Memory B cell (primary cell): ENCODE measurements at places on chromosomes 4 and X.

DNA sequence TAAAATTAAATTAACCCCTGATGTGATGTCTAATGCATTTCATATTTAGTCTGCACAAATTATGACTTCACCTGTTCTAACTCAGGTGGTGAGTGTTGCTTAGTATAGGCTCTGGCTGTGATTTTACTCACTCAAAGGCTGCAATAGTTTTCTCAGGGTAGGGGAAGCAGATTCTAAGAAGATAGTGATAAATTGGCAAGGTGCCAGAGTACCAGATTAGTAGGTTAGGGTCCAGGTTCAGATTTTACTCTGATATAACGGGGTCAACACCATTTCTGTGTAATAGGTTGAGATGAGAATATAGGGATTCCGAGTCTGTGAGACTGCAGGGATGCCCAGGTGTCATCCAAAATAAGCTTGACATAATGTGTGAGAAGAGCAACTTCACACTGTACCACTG lies 1049.6 kb downstream of the STIM2 start:
- no peak for DNase-seq

DNA sequence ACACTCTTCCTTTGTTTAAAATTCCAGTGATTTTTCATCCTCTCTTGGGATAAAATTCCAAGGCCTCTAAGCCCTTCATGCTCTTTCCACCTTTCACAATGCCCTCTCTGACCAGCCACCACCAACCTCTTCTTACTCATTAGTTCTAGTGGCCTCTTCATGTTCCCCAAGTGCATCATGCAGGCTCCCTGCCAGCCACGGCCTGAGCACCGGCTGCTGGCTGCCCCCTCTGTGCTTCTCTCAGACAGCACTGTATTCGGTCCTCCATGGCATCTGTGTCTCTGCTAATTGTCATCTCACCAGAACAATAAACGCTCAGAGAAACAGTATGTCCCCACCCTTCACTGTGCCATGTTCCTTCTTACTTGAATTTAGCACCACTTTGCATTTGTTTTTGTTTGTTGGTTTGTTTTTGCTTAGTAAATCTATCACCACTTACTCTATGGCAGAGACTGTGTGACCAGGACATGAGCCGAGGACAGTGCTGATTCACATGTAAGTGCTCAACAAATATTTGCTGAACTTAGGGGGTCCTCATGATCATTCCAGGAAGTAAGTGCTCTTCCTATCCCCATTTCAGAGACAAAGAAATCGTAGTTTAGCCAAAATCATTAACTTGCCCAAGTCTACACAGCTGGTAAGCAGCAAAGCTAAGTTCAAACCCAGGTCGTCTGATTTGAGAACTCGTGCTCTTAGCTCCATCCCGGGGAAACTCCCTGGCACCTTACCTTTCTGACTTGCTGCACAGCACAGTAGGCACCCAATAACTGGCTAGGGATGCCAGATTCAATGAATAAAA lies 77.1 kb upstream of the UCP1 start:
- DNase-seq: no peak

GRCh38 chr4:39435659-39436563 lies 22.8 kb downstream of the RPL9 start:
- no peak for DNase-seq

- DNase-seq: no peak
Measured at GRCh38 chrX:148874636-148875246, 374.3 kb downstream of the AFF2 start.

DNA sequence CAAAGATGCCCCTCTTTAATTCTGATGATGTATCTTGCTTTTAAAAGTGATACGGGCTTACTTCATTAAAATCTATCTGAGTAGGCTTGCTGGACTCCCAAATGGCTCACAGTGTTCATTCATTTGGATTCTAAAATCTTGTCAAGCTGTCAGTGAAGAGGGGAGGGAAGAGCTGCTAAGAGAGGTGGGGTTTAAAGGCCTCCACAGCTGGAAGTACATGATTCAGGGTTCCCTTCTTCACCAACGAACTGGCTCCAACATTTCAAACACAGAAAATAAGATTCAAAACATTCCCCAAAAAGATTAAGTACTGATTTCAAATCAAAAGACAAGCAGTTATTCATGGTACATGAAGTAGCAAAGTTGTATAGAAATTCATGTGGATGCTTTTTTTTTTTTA lies 133.0 kb upstream of the NAP1L5 start:
- DNase-seq: no peak

DNA sequence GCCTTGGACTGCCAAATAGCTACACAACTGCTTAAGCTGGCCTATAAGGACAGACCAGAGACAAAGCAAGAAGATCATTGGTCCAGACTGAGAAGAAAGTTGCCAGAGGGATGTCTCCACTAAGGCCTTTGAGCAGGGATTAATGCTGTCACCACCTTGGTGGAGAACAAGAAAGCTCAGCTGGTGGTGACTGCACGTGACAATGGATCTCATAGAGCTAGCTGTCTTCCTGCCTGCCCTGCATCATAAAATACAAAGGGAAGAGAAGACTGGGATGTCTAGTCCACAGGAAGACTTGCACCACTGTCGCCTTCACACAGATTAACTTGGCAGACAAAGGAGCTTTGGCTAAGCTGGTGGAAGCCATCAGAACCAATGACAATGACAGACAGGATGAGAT lies 40.5 kb upstream of the FAM120C start:
- DNase-seq: no peak

GRCh38 chrX:7091923-7092322 lies 55.6 kb upstream of the STS start:
- no peak for DNase-seq

DNA sequence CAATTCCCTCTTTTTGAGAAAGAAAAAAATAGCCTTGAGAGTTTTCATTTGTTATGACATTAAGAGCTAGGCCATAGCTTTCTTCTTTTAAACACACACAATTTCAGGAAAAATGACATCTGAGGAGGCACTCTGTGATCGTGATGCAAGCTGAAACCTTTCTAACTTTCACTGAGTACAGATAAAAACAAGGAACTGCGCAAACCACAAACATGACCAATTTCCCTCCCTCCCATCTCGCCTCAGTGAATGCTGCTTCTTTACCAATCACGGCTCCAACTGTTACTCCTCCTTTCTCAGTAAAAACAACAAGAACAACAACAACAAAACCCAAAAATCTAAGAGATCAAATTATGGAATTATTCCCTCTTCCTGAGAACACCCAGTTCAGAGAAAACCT lies 626.8 kb downstream of the TLL1 start:
- no peak for DNase-seq
